T-helper 9 cell (primary cell): ENCODE measurements at places on chromosomes 13 and 19.

DNA sequence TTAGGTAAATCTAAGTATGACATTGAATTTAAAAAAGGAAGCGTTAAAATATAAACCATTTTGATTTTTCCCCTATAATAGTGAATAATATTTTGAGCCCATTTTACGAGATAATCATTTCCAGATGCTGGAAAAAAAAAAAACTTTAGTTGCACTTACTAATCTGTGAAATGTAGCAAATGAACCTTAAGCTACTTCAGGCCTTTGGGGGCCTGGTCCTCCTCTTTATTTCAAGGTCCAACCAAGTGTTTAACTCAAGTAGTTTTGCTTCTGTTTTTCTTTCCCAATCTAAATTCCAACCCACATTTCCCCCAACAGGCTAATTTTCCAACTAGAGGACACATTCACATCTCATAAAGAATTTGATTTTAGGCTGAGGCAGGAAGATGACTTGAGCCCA is 101.2 kb downstream of the TNFRSF19 start:
- no peak for DNase-seq

GRCh38 chr13:48234566-48235340 is 1.7 kb downstream of the ITM2B start:
- DNase-seq: no peak

DNA sequence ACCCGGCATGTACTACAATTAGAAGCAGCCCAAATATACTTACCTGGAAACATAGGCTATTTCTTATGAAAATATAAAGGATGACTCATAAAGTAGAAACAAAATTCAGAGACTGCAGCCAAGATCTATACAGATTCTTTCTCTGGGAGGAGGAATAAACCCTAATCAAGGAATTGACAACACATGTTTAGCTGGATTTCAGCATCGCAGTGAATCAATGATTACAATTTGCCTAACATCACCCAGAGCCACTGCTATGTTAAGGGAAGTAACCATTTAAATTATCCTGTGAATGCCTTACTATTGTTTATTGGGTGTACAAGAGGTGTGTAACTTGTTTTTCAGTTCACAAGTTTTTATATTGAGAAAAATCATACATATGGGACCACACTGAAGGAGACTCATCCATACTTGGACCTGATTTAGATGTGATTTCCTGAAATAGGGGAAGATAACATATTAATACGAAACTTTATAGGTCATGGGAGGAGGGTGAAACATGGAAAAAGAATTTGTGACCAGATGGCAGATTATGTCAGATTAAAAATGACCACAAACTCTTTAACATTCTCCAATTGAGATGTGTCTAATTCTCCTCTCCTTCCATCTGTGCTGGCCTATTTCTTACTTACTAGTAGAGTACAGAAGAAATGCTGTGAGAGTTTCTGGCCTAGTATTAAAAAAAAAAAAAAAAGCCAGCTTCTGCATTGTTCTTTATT is 1168.4 kb downstream of the SLITRK1 start:
- DNase-seq: no peak

DNA sequence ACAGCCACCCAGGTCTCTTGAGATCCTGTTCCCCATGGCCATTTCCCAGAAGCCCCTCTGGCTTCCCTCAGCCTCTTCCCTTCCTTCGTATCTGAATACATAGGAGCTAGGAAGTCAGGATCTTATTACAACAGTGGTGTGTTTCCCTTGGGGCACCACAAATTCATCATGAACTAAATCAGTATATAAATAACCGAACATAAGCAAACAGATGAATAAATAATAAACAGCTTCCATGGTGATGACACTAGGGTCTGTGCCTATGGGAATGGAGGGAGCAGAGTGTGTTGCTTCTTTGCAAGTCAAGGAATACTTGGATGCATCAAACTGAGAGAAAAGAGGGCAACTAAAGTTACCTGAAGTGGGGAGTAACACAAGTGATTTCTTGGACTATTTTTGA is 527.6 kb downstream of the LMO7 start:
- DNase-seq: no peak

GRCh38 chr13:74052402-74052928 is 81.7 kb downstream of the KLF12 start:
- DNase-seq: no peak

- no peak for DNase-seq
Observed at GRCh38 chr19:58084596-58085347, 13.3 kb downstream of the ZSCAN18 start.

GRCh38 chr13:77521194-77521593 is 14.3 kb upstream of the SCEL start:
- no peak for DNase-seq

- DNase-seq: no peak
Observed at GRCh38 chr13:99403458-99403971, 96.3 kb upstream of the GPR183 start.

GRCh38 chr19:42249149-42249750 is 5.7 kb downstream of the ERF start:
- DNase-seq: no peak
